ENCODE measurements at places on chromosomes 16 and 17. TPM values are rescaled to one million over a fixed set of nuclear protein-coding genes. Genes with fewer than 3 reads are reported as not detected.

The GCGR gene
- total RNA-seq: not detected

The TP53TG3B gene
- not detected for total RNA-seq

The SDR42E1 gene
- total RNA-seq: under 0.01 TPM

The OTOP3 gene
- not detected for total RNA-seq

Measured in smooth muscle cell of the umbilical artery (primary cell).